AG08396 (cell line): ENCODE measurements at places on chromosomes 16 and 17.

DNA sequence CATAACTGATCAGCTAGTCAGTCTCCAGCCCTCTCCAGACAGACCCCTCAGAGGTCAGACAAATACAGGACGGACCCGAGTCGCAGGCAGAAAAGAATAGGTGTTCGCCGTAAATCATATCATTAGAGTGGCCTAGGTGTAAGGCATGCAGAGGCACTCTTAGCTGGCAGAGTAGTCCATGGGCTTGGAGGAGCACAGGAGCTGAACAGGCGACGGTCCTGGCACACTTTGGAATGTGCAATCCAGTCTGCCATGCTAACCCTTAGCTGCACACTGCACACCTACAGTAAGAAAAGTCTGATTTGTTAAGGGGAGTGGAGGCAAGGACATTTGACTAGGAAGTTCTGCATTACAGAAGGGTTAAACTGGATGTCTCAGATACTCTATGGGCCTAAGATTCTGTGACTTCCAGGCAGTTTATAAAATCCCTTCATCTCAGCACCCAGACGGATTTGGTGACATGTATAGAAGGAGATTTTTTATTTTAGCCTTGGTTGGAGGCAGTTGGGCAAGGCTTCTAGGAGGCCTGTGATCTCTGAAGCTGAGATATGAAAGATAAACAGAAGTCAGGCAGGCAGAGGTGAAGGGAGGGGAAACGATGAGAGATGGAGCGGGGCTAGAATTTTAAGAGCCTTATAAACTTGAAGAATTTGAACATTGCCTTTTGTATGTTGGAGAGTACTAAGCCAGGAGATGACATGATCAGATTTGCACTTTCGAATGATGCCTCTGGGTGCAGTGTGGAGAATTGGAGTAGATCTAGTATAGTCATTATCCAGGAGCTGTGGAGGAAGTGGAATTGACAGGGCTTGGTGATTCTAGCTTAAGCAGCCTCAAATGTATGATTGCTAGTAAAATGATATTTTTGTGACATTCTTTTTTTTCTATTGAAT, 34.6 kb upstream of the SLC5A11 start:
- DNase-seq = no peak

DNA sequence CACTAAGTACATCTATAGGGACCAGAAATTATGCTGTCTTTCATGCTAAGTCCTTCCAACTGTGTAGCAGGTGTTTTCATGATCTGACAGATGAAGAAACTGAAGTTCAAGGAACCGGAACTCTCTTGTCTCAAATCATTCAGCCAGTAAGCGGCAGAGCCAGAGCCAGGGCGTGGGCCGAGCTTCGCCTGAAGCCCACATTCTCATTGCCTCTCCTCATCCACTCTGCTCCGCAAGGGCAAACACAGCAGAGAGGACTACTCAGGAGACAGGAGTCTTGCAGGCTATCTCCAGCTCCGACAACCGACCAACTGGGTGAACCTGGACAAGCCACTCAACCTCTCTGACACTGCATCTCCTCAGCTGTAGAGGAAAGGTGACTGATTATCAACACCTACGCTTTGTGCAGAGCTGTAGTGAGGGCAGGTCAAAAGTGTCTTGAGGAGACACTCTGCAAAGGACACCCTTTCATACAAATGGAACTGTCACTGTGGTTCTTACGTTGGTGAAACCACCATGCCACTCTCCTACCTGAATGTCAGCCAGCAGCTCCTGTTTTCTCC, 72.9 kb downstream of the CYTH1 start:
- DNase-seq = no peak

- no peak for DNase-seq
Observed at GRCh38 chr16:12429756-12430155, 373.9 kb downstream of the CPPED1 start.

GRCh38 chr16:9438991-9439390, 347.5 kb downstream of the HAPSTR1 start:
- no peak for DNase-seq

- peak; percentile 95 for DNase-seq
Observed at GRCh38 chr16:28538733-28539596, at the start of gene NUPR1. Gene NUPR1 (minus strand): TSS chr16:28538974. CDS start chr16:28538907, 67 bp downstream.
